Upper lobe of left lung (tissue), 6 donors: ENCODE measurements at places on chromosomes 1 and 21.

DNA sequence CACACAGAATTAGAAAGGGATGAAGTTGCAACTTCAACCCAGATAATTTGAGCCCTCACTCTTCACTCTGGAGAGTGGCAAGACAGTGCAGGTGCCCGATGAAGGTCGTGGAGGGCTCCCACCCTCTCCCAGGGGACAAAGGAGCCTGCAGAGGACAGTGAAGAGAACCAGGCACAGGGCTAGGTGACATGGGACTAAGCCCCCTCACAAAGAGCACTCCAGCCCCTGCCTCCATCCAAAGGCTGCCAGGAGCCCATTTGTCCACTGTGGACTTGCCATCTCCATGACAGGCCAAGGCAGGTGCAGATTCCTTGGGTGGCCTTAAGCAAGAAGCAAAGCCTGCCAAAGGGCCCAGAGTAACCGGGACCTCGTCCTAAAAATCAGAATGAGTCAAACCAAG is 15.1 kb downstream of the ERRFI1 start:
- no peak for DNase-seq

GRCh38 chr1:48251821-48252220 is 29.3 kb downstream of the SLC5A9 start:
- DNase-seq, result no peak

GRCh38 chr1:213111502-213111901 is 60.5 kb downstream of the RPS6KC1 start:
- no peak for DNase-seq

DNA sequence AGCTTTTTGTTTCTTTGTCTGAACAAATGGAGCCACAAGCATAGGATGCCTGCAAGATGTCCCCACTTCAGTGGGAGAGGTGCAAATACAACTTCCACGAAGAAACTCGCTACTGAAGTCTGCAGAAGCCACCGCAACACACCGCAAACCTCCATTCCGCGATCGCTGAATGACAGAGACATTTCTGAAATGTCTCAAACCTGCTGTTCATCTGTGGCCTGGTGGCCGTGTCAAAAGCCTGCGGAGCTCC is 1.0 kb downstream of the TP53BP2 start:
- no peak for DNase-seq

- no peak for DNase-seq
Measured at GRCh38 chr1:187877220-187877619, 1048.5 kb downstream of the PLA2G4A start.

DNA sequence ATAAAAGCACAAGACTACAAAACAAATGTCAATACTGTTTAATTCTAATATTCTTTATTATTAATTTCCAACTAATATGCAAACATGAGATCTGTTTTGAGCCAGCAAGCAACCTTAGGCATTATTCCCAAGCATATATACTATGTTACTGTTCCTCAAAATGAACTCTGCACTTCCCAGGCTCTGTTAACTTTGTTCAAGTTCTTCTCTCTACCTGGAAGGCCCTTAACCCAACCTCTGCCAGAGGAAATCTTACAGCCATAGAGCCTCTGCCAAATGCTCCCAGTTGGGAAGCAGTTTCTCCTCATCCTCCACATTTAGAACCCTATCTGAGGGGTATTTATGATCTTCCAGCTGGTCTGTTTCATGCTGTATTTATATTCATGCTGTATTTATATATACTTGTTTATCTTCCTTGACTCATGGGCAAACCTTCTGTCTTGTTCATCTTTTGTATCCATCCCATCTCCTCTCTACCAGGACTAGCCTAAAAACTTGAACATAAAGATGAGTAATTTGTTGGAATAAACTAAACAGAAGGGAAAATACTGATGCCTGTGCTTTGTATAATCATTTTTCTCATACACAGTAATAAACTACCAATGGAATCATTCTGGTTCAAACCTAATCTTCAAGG is 5.3 kb downstream of the IVNS1ABP start:
- DNase-seq, result no peak

DNA sequence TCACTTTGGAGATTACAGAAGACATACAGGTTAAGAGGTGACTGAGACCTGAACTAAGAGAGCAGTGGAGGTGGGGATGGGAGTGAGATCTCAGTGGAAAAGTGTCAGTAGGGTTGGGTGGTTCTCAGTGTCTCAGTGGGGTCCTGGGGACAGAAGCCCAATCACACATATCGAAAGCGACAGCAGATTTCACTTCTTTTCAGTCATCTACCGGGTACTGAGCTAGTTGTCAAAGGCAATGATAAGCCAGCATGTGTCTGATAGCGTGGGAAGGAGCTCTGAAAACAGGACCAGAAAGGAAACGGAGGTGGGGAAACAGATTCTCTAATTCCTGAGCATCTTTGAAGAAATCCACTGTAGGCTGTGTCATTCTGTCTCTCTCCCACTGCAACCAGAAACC is 59.5 kb downstream of the RHOU start:
- DNase-seq, result no peak

DNA sequence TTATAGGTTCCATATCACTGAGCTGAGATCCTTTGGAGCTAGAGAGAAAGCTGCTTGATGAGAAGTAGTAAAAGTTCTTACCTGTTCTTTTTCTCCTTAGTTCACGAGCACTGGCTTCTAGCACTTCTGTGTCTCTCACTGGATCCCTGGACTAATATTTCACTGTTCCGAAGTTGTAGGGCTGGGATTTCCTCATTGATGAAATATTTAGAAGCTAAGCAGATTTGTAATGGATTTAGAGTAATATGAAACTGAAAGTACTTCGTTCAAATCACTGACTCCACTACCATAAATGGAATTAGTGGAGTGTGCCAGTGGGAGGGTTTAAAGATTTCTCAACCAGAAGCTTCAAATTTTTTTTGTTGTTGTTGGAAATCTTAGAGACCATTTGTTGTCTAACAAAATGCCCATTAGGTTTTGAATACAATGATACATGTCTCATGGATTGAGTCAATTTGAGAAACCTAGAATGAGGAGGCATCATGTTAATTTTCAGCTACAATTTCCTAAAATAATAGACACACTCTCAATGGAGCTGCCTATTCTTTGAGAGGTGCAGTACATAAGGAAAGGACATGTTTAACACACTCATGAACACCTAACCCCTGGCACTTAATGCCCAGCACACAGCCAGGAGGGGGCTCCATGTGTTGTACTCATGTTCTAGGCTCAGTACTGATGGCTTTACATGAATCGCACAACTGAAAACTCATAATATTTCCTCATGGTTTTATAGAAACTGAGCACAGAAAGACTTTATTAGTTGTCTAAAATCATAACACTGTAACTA is at the start of gene GBP1:
Gene GBP1, minus strand, starts transcription at position 130 of the 790 bp plus-strand sequence. CDS start 1,974 bp downstream, outside the sequence.
- DNase-seq, result no peak

- DNase-seq, result no peak
Measured at GRCh38 chr1:180672505-180672904, 40.7 kb downstream of the XPR1 start.

DNA sequence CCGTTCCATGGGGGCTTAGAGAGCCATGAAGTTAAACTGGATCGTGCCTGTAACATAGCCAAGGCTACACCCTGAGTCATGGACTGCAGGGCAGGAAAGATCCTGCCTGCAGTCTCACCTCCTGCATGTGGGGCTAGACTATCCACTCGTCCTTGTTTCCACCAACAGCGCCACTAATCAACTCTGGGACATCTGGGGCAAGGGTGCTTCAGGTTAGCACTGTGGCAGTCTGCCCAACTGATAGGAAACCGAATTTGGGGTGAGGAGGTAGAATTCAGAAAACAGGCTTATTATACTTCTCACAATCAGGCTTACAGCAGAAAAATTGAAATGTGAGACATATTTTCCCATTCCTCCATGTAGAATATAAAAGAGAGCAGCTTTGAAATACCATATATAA is 85.2 kb upstream of the ADAM30 start:
- DNase-seq, result no peak
